ENCODE measurements at places on chromosomes 1 and 21. TPM values are rescaled to one million over a fixed set of nuclear protein-coding genes. Genes with fewer than 3 reads are reported as not detected.

The LYSMD1 gene
- 7.5 TPM for total RNA-seq

The S100A3 gene
- total RNA-seq = not detected

- H3K27ac ChIP-seq = no peak overlapping the region
- no peak for DNase-seq
- H3K4me1 ChIP-seq = peaks cover 14% of the 10 kb centered on the region
- no peak overlapping the region for H3K4me3 ChIP-seq
- no peaks in the 10 kb centered on the region for H3K36me3 ChIP-seq
- peaks cover 7% of the 10 kb centered on the region for H3K27me3 ChIP-seq
Observed at GRCh38 chr1:114694540-114695310, 621 bp downstream of the AMPD1 start.

DNA sequence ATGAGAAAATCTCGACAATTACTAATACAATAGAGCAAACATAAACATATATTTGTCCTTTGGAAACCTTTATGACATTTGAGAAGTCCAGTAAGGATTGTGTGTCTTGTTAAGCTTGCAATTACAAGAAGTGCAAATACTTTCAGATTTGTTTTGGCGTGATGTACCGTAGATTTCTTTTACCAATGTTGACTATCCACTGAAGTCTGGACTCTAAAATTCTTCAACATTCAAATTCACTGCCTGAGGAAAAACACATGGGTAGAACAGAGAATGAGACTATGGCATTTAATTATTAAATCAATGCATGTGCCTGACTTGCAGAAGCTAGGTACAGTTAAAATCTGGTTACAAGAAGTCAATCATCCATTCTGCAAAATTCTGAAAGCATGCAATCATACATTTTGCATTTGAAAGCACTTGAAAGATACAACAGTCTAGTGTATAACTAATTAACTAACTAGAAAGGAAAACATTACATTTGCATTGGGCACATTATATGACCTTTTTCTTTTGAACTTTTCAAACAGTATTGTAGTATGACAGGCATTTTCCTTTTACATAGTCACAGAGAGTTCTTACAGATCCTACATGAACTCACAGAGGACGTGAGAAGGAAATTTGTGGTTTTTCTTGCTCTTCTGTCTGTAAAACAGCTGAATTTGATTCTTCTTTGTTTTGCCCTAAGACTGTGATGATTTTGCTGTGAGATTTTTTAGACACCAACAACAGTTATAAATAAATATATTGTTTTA is 511.1 kb upstream of the ADGRL4 start:
- no peaks in the 10 kb centered on the region for H3K27me3 ChIP-seq
- no peak for DNase-seq
- no peak overlapping the region for H3K4me3 ChIP-seq
- H3K4me1 ChIP-seq = no peaks in the 10 kb centered on the region

DNA sequence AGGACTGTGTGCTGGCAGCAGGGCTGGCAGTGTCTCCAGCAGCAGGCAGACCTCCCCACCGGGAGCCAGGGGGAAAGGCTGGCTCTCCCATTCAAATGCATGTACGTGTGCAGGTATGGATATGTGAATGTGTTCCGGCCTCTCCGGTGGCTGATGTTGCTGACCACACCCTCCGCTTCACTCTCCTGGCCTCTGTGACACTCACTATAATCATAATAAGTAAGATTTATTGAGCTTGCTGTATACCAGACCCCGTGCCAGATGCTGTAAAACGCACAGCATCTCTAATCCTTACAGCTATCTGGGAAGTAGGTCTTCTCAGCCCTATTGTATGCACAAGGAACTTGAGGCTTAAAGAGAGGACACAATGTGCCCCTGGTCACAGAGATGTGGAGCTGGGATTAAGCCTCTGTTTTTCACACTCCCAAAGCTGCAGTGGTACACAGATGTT is 20.5 kb upstream of the ARTN start:
- H3K27me3 ChIP-seq = peaks cover 7% of the 10 kb centered on the region
- peaks cover 9% of the 10 kb centered on the region for H3K4me1 ChIP-seq
- DNase-seq = no peak
- peaks cover 8% of the 10 kb centered on the region for H3K36me3 ChIP-seq
- no peak overlapping the region for H3K4me3 ChIP-seq

Measured in endothelial cell (in vitro differentiated cells).